ENCODE measurements at places on chromosomes 6 and 20.

- no peak for DNase-seq
These were observed 10.6 kb downstream of the PDYN start for GRCh38 chr20:1983301-1983700.

DNA sequence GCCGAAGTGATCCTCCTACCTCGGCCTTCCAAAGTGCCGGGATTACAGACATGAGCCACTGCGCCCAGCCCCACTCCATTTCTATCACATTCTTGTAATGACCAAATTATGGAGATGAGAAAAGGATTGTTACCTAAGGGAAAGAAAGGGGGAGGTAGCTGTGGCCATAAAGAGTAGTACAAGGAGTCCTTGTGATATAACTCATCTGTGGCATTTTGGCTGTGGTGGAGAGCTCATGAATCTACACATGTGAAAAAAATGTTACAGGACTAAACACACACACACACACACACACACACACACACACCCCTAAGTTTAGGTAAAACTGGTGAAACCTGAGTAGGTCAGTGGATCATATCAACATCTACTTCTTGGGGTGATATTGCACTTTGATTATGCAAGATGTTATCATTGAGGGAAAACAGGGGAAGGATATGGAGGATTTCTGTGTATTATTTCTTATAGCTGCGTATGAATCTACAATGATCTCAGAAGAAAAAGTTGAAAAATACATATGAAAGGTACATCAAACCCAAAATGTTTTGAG lies 251.5 kb downstream of the TSHZ2 start:
- no peak for DNase-seq

DNA sequence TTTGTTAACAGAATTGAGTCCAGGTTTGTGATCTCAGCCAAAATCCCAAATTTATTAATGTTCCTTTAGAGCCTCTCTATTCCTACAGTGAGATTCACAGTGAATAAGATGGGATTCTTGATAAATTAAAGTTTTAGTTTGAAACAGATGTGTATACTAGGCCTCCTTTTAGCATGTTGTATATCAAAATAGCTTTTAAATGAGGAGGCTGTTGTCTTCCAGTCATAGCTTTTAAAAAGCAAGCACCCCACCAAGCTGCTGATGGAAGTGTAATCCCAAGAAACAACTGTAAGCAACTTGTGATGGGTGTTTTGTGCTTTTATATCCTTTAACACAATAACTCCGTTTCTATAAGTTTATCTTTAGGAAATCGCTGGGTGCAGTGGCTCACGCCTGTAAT lies 7.0 kb downstream of the GTF2H5 start:
- no peak for DNase-seq

DNA sequence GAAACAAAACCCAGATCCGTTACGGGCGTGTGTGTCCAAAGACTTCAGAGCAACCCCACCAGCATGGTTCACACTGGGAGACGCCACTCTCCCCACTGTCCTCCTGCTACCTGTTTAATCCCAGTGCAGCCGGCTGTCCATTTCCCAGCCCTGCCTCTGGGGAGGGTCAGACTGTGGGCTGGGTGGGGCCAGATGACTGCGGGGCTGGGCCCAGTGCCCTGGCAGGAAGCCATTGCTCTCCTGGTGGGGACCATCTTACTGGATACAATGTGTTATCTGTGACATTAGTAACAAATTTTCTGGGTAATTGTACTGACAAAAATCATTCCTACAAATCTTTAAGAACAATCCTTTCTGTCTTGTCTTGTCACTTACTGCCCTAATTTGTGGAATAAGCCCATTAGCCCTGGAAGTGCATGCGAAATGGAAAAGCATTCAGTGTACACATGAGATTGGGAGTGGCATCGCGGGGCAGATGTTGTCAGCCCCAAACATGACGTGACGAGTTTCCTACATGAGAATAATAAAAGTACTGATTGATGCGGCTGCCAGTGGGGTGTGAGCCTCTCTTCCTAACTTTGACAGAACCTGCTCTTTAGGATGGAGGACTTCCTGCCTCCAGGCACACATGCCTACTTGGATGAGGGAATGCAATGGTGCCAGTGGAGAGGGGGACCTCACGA lies 37.9 kb upstream of the PCMTD2 start:
- no peak for DNase-seq

DNA sequence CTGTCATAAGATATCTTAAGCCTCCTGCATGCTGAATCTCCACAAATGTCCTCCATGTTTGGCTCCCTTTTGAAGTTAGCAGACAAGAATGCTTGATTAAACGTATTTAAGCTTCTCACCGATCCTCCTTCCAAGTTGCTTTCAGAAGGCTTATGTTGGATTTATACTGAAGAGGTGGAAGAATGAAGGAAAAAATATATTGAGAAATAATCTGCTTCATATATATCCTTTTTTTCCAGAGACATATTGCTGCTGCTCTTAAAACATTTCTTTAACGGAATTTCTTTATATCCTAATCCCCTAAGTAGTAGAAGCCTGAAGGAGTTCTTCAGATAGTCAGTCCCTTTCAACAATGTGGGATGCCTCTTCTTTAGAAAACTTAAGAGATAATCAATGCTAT lies 329.0 kb upstream of the MARCKS start:
- no peak for DNase-seq

DNA sequence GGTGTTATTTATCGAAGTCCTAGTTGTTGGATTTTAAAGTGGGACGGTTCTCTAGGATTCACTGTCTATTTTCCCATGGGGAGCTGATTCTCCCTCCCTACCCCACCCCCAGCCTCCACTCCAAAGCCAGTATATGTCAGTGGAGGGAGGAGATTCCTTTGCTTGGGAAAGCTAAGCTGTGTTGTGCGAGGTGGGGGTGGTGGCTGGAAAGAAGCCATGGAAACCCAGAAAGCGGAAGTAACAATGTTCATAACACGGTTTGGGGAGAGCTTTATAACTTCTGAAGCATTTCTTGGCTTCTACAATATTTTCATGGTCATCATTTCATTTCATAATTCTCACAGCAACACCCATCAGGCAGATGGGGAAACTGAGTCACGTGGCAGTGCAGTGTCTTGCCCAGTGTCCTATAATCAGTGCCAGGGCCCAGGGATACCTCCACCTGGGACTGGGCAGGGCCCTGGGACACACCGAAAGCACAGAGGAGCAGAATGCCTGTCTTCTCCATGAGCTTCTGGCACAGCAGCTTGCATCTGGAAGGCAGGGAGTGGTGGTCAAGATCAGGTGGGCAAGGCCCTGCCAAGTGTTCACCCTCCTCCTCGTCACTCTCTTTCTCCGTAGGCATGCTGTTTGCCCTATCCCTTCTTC lies 4.5 kb downstream of the SUN5 start:
- DNase-seq, result no peak

GRCh38 chr20:59015812-59016711 lies 3.2 kb upstream of the TUBB1 start:
- no peak for DNase-seq

GRCh38 chr20:24418731-24419130 lies 50.7 kb upstream of the SYNDIG1 start:
- no peak for DNase-seq

Measured in stimulated activated naive CD4-positive, alpha-beta T cell treated with Interleukin-2 at 50 U/mL for 16 hours (primary cell).